Activated CD4-positive, CD25-positive, alpha-beta regulatory T cell treated with anti-CD3 and anti-CD28 coated beads, Interleukin-2, amount 50 U/mL, for 16 hours (primary cell): ENCODE measurements at places on chromosomes 12 and 14.

DNA sequence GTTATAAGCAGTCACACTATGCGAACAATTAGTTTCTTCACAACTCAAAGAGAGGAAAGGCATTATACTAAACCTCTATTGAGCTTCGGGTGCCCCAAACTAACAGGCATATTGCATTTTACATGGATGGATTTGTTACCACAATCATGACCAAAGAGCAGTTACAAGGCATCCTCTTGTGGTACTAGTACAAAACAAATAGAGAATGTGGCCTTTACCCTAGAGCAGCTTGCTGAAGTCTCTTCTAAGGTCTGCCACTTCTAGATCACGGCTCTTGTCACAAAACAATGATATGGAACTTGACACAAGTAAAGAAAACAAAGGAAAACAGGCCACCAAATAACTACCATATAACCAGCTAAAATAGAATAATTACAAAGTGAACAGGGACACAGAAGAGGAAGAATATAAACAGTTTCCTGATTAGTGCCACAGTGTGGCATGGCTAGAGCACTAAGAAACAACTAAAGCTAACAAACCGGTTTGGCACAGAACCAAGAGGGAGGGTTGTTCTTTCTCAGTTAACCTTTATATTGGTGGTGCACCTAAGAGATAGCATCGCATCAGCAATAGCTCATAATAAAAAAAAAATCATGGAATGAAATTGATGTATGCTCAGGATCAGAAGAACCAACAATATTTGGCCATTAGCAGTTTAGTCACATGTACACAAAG, 209.7 kb upstream of the ATP2B1 start:
- DNase-seq = no peak

DNA sequence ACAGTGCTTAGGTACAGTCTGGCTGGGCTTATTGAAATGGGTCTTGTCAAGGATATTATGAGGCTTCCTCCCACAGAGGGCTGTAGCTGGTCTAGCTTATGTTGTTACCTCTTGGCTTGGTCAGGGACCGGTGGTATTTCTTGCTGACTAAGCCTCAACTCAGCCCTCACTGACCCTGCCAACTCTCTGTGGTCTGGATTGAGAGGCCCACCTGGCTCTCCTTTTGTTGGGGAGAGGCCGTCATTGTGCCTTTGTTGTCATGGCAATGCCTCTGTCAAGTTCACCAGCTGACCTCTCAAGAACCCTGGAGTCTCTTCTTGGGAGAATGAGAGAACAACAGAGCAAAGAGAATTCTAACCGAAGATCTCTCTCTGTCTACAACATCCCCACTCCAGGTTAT, 245.6 kb upstream of the NPAS3 start:
- no peak for DNase-seq

- no peak for DNase-seq
These were observed 652 bp downstream of the RFLNA start for GRCh38 chr12:124295431-124296058.

DNA sequence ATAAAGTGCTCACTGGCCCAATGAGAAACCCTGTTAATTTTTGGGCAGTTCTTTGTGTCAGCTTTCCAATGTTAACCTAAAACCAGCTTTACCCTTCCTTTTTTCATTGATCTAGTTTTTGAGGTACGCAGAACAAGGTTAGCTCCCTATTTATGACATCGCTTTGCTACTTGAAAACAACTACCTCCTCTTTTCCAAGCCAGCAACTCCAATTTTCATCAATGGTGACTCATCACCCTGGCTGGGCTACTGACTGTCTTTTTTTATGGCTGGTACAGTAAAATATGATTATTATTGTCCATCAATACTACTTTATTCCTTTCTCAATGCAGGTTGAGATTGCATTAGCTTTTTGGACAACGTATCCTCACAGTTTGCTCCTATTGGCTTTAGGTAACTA, 22.5 kb upstream of the AKAP6 start:
- DNase-seq = no peak

GRCh38 chr12:91851741-91852477, 293.7 kb downstream of the BTG1 start:
- no peak for DNase-seq

GRCh38 chr12:93174473-93174872, 203.3 kb upstream of the NUDT4 start:
- DNase-seq = no peak

- no peak for DNase-seq
These were observed 179.4 kb downstream of the EFCAB11 start for GRCh38 chr14:89775151-89775550.

GRCh38 chr12:39860695-39861094, 241.1 kb upstream of the ABCD2 start:
- no peak for DNase-seq

- DNase-seq = no peak
These were observed 10.4 kb upstream of the ITPK1 start for GRCh38 chr14:93126111-93126510.

- no peak for DNase-seq
These were observed 187.4 kb upstream of the SLC16A7 start for GRCh38 chr12:59408431-59408830.

DNA sequence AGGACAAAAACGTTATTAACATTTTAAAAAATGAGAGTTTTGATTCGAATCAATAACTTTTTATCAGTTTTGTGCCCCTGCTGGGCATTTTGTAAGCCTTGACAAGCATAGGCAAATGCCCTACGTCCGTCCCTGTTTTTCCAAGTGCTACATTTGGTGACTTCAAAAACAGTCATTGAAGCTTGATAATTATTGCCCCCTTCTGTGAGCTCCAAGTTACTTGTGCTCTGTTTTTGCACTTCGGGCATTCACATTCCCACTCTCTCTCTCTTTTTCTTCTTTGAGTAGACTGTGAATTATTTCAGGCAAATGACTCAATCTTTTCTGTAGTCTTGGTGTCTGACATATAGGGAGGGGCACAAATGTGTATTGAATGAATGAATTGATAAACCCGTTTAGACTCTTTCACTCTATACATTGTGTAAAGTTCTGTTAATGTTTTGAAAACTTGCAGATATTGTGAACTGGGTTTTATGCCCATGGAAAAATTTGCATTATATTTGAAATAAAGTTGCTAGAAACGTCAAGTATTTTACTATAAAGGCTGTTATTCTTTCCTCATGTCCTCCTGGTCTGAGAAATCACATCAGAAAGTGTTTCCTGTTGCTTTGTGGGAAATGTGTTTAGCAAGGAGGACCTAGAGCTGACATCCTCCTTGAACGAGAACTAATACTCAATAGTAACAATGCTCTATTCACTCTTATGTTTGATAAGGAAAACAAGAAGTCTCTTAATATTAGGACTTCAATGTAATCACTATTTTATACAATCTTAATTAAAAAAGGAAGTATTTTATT, 1.4 kb downstream of the APAF1 start:
- DNase-seq = no peak

DNA sequence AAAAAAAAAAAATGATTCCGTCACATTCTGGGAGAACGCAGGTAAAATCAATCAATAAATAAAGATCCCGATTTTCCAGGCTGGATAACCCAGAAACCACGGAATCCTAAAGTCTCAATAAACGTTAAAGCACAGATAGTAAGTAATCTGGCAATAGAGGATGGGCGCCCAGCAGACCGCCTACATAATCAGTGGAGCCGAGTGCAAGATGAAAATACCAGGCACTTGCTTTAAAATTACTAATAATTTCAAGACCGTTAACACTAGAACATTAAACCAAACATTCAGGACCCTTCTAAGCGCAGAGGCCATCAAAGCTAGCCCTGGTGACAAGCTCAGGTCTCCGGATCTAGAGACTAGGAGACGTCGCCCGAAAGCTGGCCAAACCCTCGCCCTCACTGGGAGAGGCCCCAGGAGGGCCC, 1.2 kb upstream of the DCAF11 start:
- DNase-seq = no peak

DNA sequence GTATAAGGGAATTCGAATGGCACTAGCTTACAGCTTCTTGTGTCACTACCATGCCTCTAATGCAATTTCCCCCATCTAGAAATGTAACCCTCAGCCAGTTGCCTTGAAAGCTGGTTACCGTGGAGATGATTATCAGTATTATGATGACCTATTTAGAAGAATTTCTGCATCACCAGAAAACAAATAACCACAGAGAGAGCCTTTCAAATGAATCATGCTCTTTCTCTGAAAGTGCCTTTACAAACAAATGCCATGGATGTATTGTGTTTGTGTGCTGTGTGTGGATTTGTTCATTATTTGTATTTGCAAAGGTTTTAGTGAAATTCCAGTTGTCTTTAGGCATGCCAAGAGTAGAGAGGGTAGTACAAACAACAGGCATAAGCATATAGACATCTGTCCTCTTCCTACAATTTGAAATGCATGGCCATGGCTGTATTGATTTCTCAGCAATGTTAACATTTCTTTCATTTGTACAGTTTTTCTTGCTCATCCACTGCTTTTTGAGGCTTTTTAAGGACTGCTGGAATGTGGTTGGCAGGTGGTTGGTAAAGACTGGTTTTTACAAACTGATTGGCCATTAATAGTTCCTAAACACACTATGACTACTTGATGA, 266.5 kb downstream of the PAWR start:
- no peak for DNase-seq

DNA sequence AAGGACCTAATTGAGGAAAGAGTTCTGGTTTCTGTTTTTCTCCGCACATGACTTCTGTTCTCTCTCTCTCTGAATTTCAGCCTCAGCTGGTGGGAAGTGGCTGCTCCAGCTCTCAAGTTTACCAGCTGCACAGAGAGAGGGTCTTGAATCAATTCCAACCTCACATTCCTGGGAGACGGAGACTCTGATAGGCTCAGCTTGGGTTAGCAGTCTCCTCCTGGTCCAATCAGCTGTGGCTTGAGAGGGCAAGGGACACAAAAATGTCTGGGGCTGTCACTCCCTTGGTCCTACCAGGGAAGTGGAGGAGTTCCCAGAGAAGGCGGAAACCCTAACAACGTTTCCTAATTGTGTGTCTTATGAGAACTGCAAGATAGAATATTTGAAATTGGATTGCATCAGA, 7.0 kb downstream of the CCDC63 start:
- no peak for DNase-seq

GRCh38 chr12:28065374-28065773, 92.8 kb upstream of the PTHLH start:
- DNase-seq = no peak

DNA sequence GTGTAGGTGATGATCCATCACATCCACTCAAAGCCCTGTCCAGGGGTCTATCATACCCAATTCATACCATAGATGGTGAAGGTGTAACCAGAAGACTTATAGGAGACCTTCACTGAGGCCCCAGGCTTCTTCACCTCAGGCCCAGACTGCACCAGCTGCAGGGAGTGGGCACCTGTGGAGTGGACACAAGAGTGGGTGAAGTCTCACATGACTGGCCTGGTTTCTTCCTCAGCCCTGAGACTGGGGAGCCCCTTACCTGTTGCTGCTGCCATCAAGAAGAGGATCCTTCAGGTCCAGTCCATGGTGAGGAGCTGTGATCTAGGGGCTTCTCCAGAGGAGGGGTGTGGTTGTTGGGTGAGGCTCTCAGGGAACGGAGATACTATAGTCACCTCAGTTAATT, 851.0 kb downstream of the TMEM121 start:
- no peak for DNase-seq

DNA sequence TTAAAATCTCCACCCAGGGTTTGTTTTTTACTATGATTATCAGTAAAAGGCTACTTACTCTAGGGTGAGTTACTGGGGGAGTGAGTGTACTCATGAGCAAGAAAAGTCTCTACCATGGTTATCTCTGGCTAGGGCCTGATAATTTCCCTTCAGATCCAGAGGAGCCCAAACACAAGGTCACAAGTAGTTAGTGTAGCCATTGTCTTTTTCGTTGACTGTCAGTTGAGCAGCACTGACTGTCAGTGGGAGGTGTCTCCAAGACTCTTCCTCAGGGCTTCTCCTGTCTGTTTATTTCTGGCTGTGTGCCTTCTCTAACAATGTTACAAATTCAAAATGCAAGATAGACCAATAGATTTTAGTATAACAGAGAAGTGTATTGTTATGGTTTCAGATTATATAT, 181.2 kb upstream of the MIS18BP1 start:
- no peak for DNase-seq

- DNase-seq = no peak
These were observed 45.4 kb downstream of the NIN start for GRCh38 chr14:50785457-50786063.

- DNase-seq = no peak
These were observed 75.5 kb downstream of the TMEM116 start for GRCh38 chr12:111937429-111937828.

- DNase-seq = no peak
These were observed 57.6 kb downstream of the SLC24A4 start for GRCh38 chr14:92380582-92380981.

DNA sequence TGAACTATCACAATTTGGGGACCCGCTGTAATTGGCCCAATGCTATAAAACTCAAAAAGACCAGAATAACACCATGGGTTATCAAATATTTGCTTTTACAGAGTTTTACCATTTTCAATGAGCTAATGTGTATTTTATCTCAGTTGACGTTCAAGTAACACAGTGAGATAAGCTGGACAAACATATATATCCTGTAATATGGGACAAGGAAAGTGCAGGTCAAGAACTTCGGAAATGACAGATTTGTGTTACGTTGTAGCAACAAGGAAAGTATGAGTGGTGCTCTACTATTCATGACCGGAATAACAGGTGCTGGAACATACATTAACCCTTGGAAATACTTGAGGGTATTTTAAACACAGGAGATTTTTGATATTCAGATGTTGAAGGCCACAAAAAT, 566.4 kb upstream of the FLRT2 start:
- DNase-seq = no peak

DNA sequence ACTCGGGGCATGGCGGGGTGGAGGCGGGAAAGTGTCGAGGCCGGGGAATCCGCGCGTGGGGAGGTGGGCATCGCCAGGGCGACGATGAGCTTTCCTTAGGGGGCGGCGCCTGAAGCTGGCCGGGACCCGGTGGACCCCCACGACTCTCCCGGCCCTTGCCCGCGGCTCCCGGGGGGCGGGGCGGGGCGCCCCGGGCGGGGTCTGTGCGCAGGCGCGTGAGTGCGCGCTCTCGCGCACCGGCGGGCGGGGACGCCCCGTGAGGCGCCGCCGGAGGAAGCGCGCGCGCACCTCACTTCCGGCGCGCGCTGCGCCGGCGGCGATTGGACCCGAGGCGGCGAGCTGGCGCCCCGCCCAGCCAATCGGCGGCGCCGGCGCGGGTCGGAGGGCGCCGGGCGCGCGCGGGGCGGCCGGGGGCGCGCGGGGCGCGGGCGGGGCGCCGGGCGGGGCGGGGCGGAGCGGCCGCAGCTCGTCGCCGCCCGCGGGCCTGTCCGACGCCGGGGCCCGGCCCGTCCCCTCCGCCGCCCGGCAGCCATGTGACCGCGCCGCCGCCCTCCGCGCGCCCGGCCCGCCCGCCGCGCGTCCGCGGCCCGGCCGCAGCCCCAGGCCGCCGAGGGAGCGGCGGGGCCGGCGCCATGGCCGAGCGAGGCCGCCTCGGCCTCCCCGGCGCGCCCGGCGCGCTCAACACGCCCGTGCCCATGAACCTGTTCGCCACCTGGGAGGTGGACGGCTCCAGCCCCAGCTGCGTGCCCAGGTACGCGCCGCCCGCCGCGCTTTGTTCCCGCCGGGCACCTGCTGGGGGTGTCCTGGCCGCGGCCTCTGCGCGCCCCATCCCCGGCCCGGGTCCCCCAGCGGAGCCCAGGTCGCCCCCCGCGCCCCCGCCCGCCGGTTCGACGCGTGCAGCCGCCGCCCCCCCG, at the start of gene PACS2:
TSS of gene PACS2 (plus strand) at position 462 of the 914 bp plus-strand sequence. CDS start at position 633, 171 bp downstream.
- peak; percentile 57 for DNase-seq

GRCh38 chr12:2297004-2297403, 244.2 kb downstream of the CACNA1C start:
- no peak for DNase-seq
